ENCODE measurements at places on chromosomes 5 and 9.

DNA sequence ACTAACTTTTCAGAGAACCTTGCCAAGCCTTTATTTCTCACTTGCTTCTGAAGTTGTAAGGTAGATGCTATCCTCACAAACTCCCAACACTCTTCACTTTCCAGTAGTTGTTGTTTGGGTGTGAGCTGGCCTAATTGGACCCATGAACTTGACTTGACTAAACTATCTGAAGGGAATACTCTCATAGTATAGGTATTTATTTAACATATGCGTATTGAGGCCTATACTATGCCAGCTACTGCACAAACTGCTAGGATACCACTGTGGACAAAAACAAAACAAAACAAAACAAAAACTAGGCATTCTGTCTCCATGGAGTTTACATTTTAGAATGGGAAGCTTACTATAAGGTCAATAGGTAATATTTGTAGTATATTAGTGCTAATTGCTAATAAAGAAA, 1.3 kb downstream of the TXNDC8 start:
- no peak for DNase-seq

GRCh38 chr5:2129568-2130272, 247.0 kb upstream of the IRX4 start:
- DNase-seq: no peak

DNA sequence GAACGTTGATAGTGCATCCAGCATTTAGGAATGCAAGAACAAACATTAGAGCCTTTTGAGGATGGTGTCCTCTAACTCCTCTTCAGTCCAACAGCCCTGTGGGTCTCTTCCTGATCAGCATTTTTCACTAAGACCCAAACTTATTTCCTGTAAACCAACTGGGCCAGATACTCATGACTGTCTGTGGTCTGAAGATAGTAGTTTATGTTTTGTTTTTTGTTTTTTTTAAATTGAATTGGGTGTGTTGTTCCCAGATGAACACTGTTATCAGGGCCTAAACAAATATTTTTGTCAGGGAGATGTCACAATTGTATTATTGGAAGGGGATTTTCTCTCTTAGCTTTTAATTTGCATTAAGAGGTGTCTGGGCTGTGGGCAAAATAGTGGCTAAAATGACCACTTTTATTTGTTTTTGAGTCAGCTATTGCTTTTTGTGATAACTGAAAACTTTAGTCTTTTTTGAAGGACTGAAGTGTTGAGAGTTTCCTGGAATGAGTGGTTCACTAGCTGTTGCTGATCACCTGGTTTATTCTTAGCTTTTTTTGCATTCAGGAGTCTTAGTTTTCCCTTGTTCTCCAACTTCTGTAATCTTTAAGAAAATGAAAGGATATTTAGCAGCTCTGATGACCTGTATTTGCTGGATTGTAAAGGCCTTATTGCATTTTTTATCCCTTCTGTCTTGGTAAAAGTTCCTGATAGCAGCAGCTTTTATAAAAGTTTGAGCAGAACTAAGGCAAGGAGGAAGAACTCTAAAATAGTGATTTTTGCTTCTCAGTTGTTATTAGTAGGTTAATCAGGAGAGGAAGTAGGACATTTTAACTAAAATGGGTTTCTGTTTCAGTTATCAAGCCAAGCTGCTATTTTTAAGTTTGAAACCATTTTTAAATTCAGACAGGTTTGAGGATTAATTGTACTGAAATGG, 5.5 kb downstream of the MAN2A1 start:
- DNase-seq: no peak

- DNase-seq: no peak
These were observed 21.6 kb upstream of the C5orf46 start for GRCh38 chr5:147927901-147928300.

DNA sequence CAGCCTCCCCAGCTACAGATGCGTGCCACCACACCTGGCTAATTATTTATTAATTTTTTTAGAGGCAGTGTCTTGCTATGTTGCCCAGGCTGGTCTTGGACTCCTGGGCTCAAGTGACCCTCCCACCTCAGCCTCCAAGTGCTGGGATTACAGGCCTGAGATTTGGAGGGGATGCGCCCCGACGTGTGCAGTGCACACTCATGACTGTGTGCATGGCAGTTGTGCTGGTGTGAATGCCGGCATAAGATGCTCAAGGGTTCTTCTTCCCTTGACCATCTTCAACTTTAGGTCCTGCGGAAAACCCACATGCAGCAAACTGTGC, 3.5 kb upstream of the SLC34A1 start:
- no peak for DNase-seq

GRCh38 chr9:36258996-36259533, 817 bp upstream of the GNE start:
- no peak for DNase-seq

- DNase-seq: no peak
These were observed 39.0 kb upstream of the DMXL1 start for GRCh38 chr5:119031905-119032304.

DNA sequence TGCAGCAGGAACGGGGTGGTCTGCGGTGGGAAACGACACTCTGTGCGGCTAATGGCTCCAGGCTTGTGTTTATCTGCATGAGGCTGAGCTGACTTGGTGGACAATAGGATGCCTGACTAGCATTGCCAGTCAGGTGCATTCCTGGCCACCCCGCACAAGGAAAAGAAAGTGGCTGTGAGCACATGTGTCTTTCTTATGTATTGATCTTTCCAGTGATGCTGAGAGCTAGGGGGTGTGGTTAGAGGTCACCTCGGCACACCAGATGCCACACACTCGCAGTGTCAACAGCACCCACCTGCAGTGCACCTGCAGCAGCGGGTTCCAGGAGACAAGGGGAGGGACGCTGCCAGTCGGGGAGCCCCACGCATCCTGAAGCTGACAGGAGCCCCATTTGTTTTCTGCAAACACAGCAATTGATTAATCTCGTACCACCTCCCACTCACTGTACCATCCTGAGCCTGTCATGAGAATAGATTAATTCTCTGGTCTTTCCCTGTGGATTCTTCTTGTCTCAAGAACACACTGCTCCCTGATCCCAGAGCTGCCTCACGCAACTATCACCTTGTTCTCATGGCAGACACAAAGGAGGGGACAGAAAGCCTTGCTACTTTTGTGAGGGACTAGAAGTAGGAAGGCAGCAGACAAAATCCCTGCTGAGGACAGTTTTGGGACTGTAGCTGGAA, 251.7 kb upstream of the WWC1 start:
- no peak for DNase-seq

DNA sequence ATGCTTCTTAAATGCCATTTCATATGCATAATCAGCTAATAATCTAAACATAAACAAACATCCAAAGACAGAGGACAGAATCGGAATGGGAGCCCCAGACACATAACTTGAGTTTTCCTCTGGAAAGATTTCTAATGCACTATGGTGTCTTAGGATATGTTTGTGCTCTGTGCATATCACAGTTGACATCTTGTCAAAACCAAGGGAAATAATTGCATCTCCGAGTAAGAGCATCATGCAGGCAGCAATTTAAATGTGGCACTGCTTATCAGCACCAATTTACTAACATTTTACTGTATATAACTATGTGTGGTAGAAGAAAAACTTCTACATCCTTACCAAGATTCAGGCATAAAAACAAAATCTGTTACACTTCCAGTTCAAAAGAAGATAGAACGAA, 217.9 kb downstream of the GLIS3 start:
- DNase-seq: no peak

DNA sequence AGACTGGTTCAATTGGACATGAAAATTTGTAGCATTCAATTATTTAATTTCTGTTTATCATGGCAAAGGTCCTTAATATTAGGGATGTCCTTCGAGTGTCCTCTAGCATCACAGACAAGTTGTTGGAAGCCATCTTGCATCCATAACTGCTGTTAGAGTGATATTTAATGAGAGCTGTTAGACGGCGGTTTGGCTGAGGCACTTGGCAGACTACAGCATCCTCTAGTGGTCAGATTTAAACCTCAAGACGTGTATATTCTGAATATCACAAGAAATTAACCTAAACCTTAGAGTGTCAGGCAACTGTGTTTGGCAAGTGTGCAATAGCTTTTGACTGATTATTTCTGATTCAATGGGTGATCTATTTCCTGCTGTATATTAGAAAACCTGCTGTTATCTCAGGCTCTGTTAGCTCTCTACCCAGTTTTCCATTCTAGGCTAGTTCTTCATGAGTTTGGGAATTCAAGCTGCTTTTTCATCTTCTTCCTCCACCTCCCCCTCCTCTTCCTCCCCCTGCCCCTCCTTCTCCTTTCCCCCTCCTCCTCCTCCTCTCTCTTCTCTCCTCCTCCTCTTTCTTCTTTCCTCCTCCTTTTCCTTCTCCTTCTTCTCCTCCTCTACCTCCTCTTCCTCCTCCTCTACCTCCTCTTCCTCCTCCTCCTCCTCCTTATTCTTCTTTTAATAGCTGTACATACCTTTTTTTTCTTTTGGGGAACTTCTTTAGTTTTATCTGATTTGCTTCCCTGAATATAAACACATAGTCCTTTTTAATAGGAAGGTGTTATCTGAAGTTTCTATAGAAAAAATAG, 8.6 kb downstream of the SPINK1 start:
- peak; percentile 28 for DNase-seq

- DNase-seq: no peak
These were observed 87.2 kb upstream of the NEURL1B start for GRCh38 chr5:172553903-172554302.

GRCh38 chr9:97889941-97890887, 32.1 kb downstream of the TRMO start:
- peak; percentile 73 for DNase-seq

- no peak for DNase-seq
These were observed 738.6 kb upstream of the ZNF608 start for GRCh38 chr5:125484742-125485641.

DNA sequence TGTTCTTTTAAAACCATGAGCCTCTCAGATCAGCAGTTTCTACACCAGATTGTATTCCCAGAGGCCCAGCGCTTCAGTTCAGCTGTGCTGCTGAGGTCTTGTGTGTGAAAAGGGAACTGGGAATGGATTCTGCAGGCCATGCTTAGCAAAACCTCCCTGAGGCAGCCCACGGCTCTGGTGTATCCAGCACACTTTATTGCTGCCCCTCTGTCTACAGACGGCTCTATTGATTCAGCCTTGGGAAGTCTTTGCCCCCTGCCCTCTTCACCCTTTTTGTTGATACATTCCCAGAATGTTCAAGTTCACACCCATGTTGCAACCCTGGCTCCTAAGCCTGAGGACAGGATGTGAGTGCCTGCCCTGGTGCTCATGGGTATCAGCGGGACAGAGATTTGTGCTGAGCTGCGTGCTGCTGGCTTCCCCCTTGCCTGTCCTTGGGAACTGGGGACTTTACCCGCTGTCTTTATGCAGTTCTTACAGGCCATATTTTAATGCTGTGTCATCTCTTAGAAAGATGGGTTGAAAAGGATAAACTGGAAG, 37.3 kb downstream of the ARHGAP26 start:
- DNase-seq: no peak

DNA sequence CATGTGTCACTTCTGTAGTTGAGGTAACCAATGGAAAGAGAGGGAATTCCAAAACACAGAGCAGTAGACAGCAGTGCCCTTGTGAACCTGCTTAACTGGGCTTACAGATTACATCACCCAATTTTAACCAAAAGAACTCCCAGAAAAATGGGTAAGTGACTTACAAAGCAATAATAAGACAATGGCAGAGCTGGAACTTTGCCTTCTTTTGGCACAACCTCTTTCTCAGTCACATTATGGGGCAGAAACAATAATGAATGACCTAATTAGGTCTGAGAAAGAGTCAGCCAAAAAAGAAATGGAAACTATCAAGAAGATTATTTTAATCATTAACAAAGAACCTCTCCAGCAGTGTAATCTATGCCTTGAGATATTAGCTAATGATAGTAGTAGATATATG, 146.5 kb downstream of the SPATA31D1 start:
- DNase-seq: no peak

DNA sequence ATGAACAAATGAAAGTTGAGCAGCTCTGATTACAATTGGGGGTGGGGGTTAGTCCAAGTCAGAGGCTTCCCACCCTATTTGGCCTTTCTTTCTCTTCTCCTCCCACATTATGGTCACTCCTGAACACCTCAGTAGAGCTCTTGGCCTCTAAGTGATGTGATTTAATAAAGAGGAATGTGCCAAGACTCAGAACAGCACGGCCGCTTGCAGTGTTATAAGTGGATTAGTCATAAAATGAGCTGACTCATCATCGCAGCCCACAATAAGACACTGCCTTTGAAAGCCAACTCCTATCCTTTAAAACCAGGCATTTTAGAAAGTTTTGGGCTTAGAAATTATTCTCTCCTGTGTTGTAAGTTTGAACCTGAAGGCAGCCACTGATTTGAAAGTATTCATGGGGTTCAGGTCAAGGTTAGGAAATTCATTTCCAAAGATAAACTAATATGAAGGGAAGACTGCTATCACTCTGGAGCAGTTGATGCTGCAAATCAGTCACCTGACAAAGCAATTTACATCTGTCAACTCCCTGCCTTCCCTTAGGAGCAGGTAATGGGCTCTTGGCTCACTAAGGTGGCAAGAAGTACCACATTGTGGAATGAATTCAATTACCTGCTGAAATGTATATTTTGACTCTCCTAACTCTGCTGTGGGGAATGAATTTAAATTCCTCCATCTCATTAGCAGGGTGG, 283.6 kb upstream of the NMUR2 start:
- DNase-seq: no peak

- no peak for DNase-seq
These were observed 308.9 kb upstream of the PTPRD start for GRCh38 chr9:10921671-10922070.

DNA sequence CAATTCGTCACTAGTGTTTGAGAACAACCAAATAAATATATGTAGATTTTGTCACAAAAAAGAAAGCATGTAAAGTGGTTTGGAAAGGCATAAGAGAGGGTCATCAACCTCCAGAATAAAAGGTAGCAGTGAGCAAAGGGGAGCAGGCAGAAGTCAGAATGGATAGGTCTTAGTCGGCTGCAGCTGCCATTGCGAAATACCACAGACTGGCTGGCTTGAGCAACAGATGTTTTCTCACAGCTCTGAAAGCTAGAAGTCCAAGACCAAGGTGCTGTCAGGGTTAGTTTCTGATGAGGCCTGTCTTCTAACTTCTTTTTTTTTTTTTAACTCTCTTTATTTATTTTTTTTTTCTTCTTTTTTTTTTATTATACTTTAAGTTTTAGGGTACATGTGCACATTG, 208.1 kb upstream of the PIK3R1 start:
- no peak for DNase-seq

- DNase-seq: no peak
These were observed 547.3 kb upstream of the C9orf72 start for GRCh38 chr9:28120626-28121025.

GRCh38 chr9:83986765-83987401, 6.3 kb downstream of the RMI1 start:
- no peak for DNase-seq

DNA sequence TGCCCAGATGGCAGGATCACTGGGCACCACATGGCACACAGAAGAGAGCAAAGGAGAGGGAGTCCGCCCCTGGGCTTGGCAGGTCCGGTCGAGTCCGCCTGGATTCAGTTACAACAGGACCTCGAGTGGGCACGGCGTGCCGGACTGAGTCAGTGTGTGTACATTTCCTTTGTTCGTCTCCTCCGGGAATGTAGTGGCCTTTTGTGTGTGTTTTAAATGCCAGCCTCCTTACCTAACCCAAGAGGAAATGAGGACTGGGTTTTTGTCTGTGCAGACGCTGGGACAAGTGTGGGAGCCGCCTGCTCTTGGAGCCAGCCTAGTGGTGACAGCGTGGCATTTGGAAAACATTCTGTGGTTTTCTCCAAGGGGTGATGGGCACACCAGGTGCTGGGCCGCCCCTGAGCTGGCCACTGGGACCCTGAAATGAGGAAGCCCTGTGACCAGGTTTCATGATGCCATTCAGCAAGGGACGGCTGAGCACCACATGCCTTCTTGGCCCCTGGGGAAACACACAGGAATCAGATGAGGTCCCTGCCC, 9.6 kb downstream of the NEK6 start:
- no peak for DNase-seq
